RPMI7951 (cell line): ENCODE measurements at places on chromosomes 7 and 10. TPM values are rescaled to one million over a fixed set of nuclear protein-coding genes. Genes with fewer than 3 reads are reported as not detected.

DNA sequence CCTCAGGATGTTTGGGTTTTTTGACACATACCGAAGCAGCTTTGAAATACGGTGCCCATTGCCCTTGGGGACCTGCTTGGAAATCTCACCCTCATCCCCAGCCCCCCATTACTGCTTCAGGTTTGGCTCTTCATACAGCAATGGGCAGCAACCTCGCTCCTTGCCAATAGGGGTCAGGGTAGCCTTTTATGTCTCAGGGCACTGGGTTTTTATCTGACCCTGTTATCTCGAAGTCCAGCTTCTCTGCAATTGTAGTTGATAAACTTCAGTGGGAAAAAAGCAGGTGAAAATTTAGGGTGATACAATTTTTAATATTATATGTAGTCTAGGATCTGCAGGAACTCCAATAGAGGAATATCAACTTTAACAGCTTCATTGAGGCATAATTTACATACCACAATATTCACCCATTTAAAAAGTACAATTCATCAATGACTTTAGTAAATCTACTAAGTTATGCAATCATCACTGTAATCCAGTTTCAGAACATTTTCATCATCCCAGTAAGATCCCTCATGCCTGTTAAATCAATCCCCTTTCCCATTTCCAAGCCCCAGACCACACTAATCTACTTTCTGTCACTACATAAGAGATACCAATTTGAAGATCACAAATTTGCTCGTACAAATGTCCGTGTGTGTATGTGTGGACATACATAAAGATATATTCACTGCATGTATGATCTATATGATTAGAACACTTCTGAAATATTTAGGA, 386.2 kb downstream of the KCNMA1 start:
- peak; percentile 51 for DNase-seq

- peak; percentile 43 for DNase-seq
Measured at GRCh38 chr10:73263693-73264347, 11.4 kb upstream of the MRPS16 start.

PTPRZ1 gene
- 4.6 and 10.0 TPM in 2 replicates for total RNA-seq

GRCh38 chr7:14717816-14718215, 184.7 kb downstream of the DGKB start:
- DNase-seq = no peak

DNA sequence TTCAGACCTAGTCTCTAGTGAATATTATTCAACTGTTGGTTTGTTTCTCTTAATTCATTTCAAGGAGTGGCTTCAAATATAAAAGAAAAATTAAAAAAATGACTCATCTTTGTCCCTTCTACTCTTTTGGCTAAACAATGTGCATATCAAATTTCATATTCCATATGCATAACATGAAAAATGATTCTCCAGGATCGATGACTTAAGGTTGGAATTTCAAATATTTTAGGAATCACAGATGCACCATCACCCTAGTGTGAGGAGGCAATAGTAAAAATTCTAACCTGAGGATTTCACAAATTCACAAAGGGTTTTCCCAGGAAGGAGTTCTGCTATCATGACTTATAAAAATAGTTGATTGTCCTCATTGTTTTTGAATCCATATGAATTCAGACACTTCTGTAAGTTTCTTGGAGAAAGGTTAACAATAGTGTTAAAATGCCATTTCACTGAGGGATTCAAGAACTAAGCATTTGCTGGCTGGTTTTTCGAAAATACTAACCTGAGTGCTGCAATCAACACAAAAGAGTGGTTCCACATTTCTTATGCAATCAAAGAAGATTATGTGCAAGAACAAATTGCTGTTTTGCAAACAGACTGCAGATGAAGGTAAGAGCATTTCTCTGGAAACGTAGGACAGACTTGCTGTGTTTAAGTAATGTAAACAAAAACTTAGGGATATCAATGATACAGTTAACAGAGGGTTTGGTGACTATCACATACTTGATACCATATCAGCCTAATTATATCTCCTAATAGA, 547.5 kb upstream of the LRRTM3 start:
- no peak for DNase-seq

ACBD7 gene
- total RNA-seq = 6.7 and 7.9 TPM in 2 replicates

DNA sequence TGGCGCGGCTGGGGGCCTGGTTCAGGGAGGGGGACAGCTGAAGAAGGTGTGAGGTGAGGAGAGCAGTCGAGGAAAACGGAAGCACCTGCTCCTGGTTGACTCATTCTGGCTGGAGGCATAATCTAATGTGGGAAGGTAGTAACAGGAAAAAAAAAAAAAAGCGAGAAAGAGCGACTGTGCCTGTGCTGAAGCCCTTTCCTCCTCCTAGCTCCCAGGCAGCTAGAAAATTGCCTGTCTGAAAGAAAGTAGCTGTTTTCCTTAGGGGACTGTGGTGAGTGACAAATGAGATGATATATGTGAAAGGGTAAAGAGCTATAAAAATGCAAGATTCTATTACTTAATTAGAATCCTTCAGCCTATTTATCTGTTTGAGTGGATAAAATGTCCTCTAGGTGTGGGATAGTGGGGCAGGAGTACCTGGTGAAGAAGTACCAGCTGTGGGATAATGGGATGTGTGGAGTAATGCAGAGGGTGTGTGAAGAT, 4.9 kb upstream of the MEST start:
- no peak for DNase-seq
